Nephron progenitor cell (in vitro differentiated cells): ENCODE measurements at places on chromosomes 4 and X.
A peak's percentile ranks its signal among the peaks of the same experiment; 100 is the strongest.

- no peak for DNase-seq
Observed at GRCh38 chr4:114265342-114265741, 285.9 kb upstream of the ARSJ start.

DNA sequence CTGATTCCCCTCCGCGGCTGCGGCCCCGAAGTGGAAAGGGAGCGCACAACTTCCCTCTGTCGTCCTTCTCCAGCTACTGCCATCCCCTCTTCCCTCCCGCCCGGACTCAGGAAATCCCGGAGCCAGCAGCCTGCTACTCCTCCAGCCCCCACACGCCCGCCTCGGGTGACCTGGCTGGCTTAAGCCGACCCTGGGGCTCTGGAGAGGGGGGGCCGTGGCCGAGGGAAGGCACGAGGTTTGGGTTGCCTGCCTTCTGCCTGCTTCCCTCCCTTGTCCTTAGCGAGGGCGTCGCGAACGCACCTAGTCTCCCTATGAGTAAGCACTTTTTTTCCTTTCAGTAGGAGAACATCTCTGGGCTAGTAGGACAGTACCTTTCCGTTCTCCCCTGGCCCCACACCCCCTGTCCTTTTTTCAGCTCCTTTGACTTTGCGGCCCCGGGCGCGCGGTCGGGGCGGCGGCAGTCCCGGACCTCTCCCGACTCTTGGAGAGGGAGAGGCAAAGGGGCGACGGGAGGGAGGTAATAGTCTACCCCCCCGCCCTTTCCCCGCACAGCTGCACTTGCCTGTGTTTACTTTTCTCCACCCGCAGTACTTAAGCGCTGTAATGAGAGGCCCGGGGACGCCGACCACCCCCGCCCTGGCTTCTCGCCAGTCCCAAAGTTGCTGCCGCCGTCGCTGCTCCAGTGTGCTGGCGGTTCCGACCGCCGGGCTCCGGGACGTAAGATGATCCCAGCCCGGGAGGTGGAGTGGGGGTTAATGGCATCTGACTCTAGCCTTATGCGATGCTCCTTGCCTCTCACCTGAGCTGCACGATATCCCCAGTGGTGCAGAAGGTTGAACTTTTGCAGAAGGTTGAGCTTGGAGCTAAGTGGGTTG is 868 bp downstream of the PLS3 start:
- peak; percentile 70 for DNase-seq

DNA sequence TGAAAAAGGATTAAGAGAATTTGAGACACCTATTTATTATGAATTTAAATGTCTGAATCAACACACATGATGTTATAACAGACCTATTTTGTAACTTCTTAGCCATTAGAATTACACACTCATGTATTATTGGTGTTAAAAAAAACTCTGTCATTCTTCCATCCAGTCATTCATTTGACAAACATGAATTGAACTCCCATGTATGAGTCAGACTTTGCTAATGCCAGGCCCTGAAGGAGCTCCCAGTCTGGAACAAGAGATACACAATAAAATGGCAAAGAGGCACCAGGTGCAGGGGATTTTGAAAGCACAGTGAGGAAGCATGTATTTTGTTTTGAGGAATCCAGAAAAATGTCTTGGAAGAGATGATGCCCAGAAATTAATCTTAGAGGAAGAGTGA is 87.7 kb upstream of the EFHC2 start:
- DNase-seq = no peak

GRCh38 chrX:82703551-82703950 is 804.5 kb upstream of the POU3F4 start:
- no peak for DNase-seq

DNA sequence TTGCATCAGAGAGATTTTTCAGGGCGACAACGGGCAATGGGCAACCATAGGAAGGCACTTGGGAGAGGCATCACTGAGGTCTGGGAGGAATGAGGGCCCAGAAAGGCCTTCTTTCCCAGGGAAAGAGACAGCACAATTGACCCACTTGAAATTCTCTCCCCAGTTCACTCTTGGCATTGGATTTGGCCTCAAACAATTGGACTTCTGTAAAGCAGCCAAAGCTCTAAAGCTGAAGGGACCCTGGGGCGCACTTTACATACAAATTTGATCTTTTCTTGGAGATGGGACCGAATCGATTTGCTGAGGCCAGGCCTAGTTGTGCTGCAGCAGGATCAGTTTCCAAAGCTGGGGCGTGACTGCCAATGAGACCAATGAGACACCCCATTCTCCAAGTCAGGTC is 3.2 kb downstream of the ARHGAP36 start:
- DNase-seq = no peak

DNA sequence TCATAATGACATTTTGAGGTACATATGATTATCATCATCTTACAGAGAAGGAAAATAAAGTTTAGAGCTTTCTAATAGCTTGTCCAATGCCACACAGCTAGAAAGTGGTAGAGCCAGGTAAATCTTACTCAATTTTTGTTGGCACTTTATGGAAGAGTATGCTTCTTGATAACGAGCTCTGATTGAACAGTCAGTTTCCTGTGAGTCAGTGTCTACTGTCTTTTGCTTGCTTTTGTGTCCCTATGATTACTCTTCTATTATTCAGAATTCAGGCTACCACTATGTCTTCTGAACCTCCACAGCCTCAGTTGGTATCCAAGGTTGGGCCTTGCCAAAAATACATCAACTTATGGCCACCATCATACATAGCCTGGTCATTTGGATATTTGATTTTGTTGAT is 2.6 kb downstream of the FAAH2 start:
- no peak for DNase-seq

GRCh38 chr4:189463734-189464133 is 476.9 kb upstream of the FRG1 start:
- no peak for DNase-seq

GRCh38 chr4:169311643-169312365 is 41.0 kb upstream of the SH3RF1 start:
- peak; percentile 8 for DNase-seq

DNA sequence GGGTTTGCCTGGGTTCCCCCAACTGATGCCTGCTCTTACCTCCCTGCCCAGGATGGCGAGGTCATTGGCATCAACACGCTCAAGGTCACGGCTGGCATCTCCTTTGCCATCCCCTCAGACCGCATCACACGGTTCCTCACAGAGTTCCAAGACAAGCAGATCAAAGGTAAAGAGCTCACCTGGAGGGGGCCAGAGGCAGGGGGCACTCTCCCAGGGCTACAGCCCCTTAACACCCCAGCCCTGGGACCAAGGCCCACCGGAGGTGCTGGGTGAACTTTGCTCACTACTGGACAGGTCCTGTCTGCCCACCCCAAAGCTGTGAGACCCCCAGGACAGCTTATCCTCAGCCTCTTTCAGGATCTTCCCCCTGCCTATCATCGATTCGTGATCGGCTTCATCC is 24.5 kb downstream of the HTRA3 start:
- no peak for DNase-seq

DNA sequence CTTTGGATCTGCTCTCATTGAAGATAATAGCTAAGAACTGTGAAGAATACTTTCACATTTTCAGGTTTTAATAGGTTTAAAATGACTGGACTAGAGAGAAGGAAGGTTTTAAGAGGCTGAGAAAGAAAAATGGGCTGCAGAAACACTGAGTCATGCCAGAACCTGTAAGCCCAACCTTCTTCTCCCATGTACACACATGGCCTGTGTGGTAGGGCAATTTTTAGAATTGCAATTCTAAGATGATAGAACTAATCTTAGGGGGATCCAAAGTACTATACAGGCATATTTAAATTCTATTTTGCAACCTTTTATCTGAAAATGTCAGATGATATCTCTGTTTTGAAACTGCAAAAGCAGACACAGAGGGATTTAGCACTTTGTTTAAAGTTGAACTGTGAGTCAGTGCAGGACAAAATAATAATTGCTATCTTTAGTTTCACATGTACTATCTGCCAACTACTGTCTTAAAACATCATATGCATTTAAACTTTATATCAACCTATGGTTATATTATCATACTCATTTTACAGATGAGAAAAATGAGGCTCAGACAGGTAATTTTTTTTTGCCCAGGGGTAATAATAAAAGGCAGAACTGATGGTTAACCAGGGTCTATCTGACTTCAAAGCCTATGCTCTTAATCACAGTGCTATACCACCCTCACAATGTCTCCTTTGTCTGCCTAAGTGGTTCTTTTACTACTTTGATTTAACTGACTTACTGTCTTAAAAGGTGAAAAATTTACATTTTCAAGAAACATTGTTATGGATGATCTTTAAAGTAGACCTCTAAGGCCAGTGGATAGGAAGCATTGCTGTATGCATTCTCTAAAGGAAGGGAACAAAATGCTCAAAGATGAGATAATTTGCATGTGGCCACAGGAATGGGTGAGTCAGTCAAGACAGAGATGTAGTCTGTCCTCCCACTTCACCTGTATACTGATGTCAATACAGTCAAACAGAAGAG is 4.3 kb downstream of the TMPRSS11E start:
- DNase-seq = no peak

GRCh38 chr4:7886007-7886973 is 53.4 kb downstream of the AFAP1 start:
- no peak for DNase-seq

- DNase-seq = no peak
Observed at GRCh38 chrX:44784241-44784640, 59.6 kb upstream of the DUSP21 start.

DNA sequence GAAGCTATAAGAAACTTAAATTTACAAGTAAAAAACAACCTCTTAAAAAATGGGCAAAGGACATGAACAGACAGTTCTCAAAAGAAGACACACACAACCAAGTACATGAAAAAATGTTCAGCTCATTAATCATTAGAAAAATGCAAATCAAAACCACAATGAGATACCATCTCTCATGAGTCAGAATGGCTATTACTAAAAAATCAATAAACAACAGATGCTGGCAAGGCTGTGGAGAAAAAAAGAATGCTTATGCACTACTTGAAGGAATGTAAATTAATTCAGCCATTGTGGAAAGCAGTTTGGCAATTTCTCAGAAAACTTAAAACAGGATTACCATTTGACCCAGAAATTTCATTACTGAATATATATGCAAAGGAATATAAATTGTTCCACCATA is 666.3 kb upstream of the GRIA3 start:
- DNase-seq = no peak

- DNase-seq = peak; percentile 49
Observed at GRCh38 chrX:71178908-71179307, 34.3 kb downstream of the NLGN3 start.

- DNase-seq = no peak
Observed at GRCh38 chr4:73841243-73841925, 4.9 kb downstream of the CXCL6 start.

GRCh38 chr4:17809667-17810066 is 890 bp downstream of the DCAF16 start:
- no peak for DNase-seq

DNA sequence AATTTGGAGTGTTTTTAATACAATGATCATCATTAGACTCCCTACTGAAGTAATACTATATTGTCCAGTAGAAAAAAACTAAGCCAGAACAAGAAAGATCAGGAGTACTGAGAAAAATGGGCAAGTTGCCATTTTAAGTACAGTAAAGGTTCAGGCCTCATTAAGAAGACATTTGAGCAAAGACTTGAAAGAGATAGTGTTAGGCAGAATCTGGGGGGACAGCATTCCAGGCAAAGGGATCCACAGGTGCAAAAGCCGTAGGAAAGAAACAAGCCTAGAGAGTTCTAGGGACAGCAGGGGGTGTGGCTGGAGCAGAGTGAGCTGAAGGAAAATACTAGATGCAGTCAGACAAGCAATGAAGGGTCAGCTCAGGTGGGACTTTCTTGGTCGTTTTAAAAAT is 58.1 kb upstream of the INTU start:
- DNase-seq = no peak

DNA sequence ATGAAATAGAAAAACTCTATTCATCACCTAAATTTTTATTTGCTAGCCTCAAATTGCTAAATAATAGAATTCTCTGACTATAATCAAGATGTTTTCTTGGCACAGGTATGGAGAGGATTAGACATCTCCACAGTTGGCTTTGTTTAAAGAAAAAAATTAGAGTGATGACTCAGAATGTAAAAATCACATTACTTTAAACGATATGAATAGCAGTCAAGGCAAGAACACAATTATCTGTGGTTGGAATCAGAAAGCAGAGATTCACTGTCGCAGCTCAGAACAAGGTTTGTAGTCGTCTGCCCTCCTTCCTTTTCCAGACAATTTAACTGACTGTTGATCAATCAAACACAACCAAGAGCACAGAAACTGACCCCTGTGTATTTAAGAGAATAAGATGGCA is 32.2 kb upstream of the CCKAR start:
- no peak for DNase-seq

DNA sequence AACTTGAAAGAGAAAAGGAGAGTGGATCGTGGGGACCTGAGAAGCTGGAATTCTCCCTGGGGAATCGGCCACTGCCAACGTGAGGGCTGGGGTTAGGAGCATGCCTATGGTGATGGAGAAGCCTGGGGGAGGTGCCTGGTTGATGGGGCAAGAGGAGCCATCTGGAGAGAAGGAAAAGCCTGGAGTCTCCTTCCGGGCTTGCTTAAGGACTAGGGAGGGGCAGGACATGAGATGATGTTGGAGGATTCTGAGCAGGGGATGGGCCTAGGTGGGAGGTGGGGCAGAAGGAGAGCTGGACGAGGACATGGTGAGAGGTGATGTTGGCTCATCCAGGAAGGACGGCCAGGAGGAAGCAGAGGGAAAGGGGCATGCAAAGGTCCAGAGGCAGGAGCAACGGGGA is 35.0 kb upstream of the GYG2 start:
- no peak for DNase-seq

- no peak for DNase-seq
Observed at GRCh38 chr4:11106190-11106589, 322.5 kb downstream of the HS3ST1 start.

DNA sequence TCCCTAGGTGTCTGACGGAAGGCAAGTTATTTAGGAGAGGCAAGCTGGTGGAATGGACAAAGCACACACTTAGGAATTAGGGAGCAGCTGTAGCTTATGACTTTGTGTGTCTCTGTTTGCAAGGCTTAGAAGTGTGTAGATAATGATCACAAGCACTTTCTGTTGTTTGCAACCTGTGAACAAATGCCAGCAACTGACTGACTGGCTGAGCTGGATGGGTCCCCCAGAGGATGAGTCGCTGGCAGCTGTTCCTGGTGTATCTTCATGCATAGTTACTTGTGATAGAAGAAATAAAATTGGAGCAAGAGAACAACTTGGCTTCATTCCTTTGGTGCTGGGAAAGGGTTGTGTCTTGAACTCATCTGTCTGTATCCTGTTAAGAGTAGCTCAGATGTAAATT is 64.2 kb upstream of the BEND4 start:
- no peak for DNase-seq

GRCh38 chrX:112520124-112520523 is 159.6 kb downstream of the LHFPL1 start:
- no peak for DNase-seq

GRCh38 chr4:152535360-152535902 is 461 bp downstream of the FBXW7 start:
- no peak for DNase-seq

DNA sequence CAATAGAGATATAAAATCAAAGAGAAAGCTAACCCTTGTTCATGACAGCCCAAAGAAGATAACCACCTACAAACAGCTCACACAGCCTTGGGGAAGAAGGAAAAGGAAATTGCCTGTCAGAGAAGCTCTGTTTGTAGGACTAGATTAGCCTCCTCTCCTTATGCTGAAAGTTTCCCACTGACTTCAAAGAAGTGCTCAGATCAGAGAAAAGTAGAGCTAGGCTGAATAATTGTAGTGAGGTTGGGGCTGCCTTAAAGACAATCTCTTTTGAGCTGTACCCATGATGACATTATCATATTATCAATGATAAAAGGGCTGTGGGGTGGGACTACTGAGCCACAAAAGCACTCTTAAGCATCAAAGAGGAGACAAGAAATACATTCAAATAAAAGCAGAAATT is 223.0 kb upstream of the GALNT7 start:
- DNase-seq = no peak
